ENCODE measurements at places on chromosomes 11 and 22. TPM values are rescaled to one million over a fixed set of nuclear protein-coding genes. Genes with fewer than 3 reads are reported as not detected.

DNA sequence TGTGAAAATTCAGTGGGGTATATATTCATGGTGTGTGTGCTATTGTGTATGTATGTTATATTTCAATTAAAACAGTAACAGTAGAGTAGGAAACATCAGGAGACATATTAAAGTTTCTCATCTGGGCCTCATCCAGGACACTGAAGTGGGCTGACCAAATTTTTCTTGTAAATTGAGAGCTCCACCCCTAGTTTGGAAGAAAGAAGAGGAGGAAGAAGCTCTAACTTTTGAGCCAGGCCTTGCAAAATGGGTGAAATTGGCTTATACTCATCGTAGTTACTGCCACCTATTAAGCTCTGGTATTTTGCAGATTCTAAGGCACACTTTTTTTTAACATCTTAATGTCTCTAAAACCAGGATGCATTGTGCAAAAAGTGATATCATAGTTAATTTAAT is 33.7 kb downstream of the TSPAN18 start:
- no peak for DNase-seq

- no peak for DNase-seq
These were observed 447.1 kb downstream of the MIAT start for GRCh38 chr22:27104449-27104848.

The UPK3A gene
- total RNA-seq = not detected

The TOB2 gene
- total RNA-seq = 39.3 TPM

The UCP3 gene
- total RNA-seq = 5.1 TPM
